ENCODE measurements at places on chromosomes 1 and 21.

GRCh38 chr1:15004396-15004795 lies 149.2 kb upstream of the TMEM51 start:
- peak; percentile 10 for DNase-seq

DNA sequence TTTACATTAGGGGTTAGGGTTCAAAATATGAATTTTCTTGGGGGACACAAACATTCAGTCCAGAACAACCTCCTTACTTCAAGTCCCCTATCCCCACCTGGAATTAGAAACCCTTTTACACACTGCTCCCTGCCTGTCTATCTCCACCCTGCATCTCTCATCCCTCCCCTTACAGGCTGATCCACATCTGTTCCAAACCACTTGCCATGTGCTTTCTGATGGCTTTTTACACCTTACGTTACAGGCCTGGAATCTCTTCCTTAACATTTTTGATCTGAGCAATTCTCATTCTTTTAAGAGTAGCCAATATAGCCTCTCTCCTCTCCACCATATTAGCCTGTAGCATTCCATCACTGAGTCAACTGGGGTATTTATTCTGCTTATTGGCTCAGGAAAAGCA lies 122.0 kb downstream of the PTBP2 start:
- DNase-seq, result no peak

- DNase-seq, result no peak
Measured at GRCh38 chr1:80533775-80534334, 1266.9 kb upstream of the ADGRL2 start.

GRCh38 chr1:219433496-219434131 lies 179.3 kb downstream of the ZC3H11B start:
- DNase-seq, result no peak

DNA sequence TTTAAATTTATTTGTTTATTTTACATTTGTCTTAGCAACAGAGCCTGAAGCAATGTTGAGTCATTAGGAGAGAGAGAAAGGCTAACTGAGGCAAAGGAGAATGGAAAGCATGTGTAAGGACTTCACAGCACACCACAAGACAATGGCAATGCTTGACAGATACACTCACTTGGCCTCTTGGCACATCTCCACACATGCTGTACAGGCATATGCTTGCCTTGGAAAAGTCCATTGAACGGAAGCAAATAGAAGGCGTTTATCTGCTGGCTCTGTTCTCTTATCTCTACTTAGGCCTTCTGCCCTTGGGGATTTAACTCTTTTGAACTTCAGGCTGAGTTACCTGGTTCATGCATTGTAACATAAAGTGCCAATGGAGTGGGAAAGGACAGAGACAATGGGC lies 262.2 kb upstream of the POU3F1 start:
- no peak for DNase-seq

DNA sequence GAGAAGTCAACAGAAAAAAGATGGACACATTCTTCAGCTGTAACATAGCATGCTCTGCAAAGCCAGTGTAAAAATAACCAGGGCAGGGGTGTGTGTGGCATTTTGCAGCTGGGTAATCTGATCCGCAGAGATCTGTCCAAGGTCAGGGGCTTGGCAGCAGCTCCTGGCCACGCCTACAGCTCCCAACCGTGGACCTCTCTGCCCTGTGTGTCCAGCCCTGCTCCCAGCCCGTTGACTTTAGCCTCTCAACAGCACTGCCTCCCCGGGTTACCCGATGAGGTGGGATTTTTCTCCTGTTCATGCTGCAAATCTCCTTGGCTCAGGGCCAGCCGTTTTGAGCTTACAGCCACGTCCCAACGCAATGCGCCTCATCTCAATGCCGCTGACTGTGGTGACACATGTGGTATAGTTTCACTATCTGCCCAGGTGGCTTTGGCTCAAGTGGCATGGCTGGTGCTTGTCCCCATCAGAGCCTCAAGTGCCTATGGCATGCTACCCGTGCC lies 68.1 kb downstream of the VWA5B1 start:
- peak; percentile 55 for DNase-seq

- no peak for DNase-seq
Measured at GRCh38 chr1:69523461-69523860, 44.3 kb upstream of the LRRC7 start.

DNA sequence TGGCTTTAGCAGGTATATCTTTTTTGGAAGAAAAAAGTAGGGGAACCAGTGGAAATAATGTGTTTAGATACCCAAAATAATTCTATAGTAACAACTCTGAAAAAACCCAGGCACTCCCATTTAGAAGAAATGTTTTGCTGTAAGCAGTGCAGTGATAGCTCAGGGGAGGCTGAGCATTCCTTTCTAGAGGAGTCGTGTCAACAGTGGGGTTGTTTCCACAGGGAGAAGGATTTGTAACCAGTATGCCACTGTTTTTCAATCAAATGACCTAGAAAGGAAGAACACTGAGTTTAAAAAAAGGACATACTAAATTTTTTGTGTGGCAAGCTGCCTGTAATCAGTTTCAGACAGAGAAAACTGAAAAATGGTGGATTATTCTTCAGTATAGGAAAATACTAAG lies 2.4 kb downstream of the PGD start:
- DNase-seq, result no peak

- no peak for DNase-seq
Measured at GRCh38 chr1:225413708-225414375, 14.0 kb downstream of the LBR start.

All from fibroblast of mammary gland (primary cell).